DMS79 treated with DMSO at 0.1 percent for 48 hours (cell line): ENCODE measurements at places on chromosomes 16 and 17.

DNA sequence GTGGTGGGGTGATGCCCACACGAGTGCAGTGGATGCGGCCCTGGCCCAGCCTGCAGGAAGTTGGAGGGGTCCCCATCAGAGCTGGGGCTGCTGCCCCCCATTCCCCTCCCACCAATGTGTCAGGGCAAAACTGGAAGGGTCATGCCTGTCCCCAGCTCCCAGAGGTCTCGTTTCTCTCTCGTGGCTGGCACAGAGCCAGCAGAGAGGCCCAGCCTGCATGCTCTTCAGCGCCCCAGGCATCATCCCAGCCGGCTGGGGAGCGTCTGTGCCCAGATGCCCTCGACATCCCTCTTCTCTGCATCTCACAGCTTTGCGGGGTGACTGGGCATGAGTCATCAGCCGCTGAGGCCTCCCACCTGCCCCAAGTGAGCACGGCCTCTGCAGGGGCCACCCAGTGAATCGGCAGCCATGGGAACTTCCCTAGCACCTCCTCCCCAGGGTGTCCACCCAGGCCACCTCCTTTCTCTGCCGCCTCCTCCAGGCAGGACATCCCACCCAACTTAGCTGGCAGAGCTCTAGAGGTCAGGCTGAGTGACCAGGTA, 9.8 kb upstream of the CSNK1D start:
- DNase-seq, result peak; percentile 14

- DNase-seq, result no peak
These were observed 514.4 kb upstream of the SALL1 start for GRCh38 chr16:51665436-51665998.

DNA sequence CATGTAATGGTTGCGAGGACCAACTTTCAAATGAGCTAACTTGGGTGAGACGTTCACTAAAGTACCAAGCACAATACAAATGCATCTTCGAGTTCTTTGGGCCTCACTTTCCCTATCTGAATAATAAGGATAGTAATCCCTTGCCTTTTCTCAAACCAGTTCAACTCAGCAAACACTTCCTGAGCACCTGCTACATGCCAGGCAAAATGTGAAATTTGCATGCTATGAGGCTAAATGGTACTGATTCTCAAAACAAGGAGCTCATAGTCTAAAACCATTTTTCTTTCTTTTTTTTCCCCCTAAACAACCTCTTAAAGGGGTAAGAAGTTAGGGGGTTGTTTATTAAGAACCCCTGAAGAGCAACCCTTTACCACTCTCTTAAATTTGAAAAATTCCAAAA, 101.4 kb upstream of the HLF start:
- peak; percentile 26 for DNase-seq

GRCh38 chr16:66443269-66443652, 16.2 kb downstream of the BEAN1 start:
- DNase-seq, result no peak

DNA sequence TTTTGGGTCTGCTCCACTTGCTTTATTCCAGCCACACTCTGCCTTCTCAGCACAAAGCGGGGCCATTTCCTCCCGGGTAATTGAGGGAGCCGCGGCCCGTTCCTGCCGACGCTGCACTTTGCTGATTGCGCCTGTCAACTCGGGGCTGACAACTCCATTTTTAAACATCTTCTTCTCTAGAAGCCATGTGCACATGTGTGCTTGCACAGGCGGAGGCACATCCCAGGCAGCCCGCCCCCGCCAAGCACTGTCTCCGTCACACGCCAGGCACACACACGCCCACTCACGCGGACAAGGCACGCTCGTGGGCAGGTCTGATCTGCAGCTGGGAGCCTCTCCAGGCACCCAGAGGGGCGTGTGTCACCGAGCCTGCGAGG, 63.2 kb downstream of the ENGASE start:
- DNase-seq, result peak; percentile 53

GRCh38 chr16:77402672-77403071, 32.2 kb downstream of the ADAMTS18 start:
- no peak for DNase-seq

DNA sequence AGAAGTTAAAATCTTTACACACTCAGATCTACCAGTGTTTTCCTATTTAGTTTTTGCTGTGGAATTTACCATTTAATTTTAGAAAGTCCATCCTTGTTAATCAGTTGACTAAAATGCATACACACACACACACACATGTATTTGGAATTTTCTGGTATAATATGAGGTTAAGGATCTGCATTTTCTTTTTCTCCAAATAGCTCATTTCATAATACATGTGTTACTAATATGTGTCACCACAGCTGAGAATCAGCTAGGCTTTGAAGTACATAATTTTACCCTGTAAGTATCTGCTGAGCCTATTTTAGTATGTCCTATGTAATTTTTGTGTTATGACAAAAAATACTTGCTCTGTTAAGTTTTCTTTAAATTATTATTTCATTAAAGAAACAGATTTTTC, 143.2 kb downstream of the PHKB start:
- no peak for DNase-seq

DNA sequence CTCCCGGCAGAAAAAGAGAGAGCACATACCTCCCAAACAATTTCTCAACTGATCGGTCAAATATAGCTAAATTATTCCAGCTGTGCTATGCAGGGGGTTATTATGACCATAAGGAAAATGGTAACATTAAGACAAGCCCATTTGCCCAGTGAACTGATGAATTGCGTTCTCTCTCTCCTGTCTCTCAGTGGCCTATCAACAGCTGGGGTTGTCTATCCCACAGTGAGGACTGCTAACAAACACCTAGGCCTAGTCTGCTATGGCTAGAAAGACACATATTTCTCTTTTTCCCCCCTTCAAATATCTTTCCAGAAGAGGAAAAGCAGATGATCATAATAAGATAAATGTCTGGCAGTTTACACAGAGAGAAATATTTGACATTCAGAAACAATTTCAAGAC, 263.8 kb upstream of the ELAC2 start:
- no peak for DNase-seq

DNA sequence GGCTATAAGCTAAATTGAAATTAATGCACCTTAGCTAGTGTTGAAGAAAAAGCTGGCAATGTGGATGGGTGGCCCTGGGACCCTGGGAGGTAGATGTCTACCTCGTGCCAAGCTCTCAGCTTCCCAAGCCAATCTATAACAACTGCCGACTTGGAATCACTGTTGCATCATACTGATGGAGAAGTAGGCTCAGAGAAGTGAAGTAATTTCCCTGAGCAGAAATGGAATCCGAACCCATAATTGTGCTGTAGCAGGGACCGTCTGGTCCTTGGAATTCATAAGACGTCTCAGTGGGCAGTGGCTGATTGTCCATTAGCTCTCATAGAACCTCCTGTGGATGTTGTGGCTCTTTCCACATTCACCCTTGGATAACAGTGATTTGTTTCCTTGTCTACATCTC, 196.6 kb downstream of the RAB11FIP4 start:
- no peak for DNase-seq

GRCh38 chr17:1590029-1590746, 27.6 kb upstream of the PITPNA start:
- DNase-seq, result no peak
